ENCODE measurements at places on chromosomes 5 and 9.

GRCh38 chr5:1358726-1359025 lies 13.8 kb upstream of the CLPTM1L start:
- DNase-seq: no peak

DNA sequence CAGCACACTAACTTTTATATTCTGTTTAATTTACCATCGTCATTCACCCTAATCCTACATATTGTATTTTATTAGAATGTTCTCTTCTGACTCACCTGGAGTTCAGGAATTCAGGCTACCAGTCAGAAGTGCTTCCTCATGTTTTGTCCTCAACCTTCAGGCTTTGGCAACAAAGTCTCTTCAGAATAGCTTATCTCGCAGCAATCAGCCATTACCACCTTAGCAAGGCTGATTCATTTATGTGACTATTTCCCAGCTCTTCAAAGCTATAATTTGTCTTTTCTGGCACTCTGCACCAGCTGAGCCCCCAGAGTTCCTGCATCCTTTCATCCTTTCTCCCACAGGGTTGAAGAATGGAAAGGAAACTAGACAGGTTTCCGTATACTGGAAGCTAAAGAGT lies 365.5 kb upstream of the CDH18 start:
- DNase-seq: no peak

DNA sequence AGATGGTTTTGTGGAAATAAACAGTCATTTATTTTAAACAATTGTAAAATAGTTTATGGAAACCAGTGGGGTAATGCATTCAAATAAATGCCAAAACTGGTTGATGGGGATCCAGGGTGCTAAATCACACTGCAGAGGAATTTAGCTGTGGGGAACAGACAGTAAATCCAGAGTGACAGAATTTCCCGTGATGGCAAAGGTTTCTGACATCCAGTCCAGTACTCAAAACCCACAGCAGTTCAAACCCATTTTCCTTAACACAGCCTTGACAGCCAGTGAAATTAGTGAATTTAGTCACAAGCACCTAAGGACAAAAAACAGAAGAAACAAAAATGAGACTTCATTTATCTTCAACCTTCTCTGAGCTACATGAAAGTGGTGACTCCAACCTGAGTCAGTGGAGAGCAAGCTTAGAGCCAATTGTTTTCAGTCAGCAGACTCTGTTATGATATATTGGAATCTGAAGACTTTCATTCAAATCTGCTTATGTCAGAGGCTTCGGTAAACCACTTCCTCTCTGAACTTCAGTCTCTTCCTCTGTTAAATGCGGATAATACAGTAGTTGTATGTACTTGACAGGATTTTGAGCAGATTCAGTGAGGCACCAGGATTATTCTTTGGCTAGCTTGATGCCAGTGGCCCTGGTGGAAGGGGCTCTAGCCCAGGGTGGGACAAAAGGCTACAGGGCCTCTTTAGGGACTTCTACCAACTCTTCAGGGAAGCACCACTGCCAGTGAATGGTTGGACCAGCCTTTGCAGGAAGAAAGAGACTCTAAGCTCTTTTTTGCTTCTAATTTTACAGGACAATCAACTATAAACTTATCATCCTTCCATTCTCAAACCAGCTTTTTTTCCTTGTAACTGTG lies 185.3 kb downstream of the MAPKAP1 start:
- DNase-seq: peak; percentile 56

- DNase-seq: no peak
Observed at GRCh38 chr9:135300346-135301141, 179.0 kb upstream of the PPP1R26 start.

GRCh38 chr5:652023-652515 lies 39.9 kb downstream of the CEP72 start:
- DNase-seq: no peak

GRCh38 chr9:82105729-82106128 lies 117.2 kb downstream of the SPATA31D1 start:
- no peak for DNase-seq

DNA sequence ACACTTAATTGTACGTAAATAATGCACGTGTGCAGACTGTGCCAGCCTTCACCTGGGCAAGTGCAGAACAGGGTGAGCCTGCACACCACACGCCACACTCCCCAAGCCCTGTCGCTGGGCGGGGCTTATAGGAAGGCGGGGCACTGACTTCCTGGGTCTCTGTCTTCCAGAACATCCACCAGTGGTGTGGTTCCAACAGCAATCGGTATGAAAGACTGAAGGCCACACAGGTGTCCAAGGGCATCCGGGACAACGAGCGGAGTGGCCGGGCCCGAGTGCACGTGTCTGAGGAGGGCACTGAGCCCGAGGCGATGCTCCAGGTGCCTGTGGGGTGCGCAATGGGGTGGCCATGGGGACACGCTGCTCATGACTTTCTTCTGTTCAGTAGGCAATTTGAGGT lies 44.2 kb downstream of the GSN start:
- DNase-seq: no peak

- no peak for DNase-seq
Observed at GRCh38 chr5:11946317-11946716, 42.1 kb upstream of the CTNND2 start.

DNA sequence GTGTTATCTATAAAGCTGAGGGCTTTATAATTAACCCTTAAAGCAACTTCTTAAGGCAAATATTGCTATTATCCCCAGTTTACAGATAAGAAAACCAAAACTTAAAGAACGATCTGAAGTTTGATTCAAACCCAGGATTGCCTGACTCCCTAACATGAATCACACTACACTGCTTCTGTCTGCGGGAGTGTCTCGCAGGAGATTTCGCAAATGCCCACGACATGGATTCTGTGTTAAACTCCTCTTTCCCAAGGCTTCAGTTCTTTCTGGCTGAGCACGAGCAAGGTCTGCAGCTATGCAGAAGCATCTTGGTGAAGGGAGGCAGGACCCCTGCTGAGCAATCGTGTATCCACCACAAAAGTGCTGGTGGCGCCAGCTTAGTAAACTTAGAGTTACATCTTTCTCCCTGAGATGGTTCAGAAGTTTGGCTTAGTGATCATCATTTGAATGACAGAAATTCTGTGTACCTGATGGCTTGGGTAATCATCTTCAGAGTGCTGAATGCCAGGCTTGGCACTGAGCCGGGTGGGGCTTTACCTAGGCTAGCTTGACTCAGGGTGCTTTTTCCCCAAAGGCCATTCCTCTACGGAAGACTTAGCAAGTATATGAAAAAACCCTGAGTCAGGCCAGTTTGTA lies 81.4 kb upstream of the PIK3R1 start:
- DNase-seq: no peak

GRCh38 chr9:105037139-105037538 lies 109.2 kb upstream of the ABCA1 start:
- no peak for DNase-seq

GRCh38 chr5:128956164-128956563 lies 9.1 kb upstream of the SLC27A6 start:
- DNase-seq: no peak

DNA sequence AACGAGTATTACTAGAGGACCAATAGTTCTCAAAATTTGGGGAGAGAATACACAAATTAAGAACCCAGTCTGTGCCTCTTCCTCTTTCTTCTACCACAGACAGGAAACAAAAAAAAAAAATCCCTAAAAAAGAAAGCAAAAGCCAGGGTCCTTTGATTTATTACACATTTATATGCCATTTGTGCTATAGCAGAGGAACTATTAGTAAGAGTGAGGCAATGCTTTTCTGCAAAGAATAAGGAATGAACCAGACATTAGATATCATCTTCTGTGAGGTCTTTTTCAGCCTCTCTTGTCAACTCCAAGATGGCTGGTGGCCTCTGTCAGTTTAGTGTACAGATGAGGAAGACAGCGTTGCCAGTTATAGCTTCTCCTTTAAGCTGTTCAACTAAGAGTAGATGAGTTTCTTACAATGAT lies 127.6 kb downstream of the RFX3 start:
- DNase-seq: no peak

DNA sequence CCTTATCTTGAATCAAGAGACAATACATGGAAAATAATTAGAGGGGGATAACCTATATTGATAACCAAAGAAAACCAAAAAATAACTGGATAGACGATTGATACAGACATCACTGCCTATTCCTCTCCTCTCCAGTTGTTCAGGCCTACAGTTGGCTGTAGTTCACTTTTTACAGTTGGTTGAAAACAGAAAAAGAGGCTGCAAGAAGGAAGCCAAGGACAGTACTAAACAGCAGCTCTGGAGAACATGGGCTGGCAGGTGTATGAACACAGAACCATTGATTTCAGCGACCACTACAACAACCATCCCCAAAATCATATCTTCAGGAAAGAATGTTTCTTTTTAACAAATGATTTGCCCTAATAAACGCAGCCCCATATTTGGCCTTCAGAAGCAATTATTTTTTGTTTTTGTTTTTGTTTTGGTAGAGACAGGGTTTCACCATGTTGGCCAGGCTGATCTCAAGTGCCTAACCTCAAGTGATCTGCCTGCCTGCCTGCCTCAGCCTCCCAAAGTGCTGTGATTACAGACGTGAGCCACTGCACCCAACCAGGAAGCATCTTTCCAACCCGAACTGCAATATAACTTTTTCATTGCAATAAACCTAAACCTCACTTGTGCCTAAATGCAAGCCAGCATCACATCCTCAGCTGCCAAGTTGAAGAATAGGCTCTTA lies 64.3 kb downstream of the MLLT3 start:
- no peak for DNase-seq

- peak; percentile 25 for DNase-seq
Observed at GRCh38 chr5:123088031-123088805, 823 bp upstream of the PRDM6 start.

- DNase-seq: no peak
Observed at GRCh38 chr5:72166070-72166979, 59.0 kb downstream of the MAP1B start.

DNA sequence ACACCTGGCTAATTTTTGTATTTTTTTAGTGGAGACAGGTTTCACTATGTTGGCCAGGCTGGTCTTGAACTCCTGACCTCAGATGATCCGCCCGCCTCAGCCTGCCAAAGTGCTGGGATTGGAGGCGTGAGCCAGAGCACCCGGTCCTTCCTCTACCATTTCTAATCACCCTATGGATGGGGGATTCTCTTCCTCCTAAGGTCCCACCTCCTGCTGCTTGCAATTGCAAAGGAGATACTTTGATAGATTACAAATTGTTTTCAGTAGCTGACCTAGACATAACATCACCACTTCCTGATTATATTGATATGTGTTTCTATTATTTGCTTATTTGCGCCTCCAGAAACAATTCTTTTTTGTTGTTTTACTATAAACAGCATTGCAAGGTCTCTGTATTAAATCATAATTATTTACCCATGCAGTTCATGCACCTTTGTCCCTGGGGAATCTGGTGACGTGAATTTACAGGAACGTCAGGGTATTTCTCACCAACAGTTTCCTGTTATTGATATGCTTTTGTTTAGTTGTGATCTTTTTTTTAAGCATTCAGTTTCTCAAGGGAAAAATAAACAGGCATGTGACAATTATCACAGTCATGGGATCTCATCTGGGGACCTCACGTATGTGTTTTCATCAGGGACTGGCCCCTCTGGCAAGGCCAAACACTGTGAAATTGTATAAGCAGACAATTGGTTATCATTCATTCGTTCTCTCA lies 43.2 kb downstream of the ESM1 start:
- no peak for DNase-seq

- no peak for DNase-seq
Observed at GRCh38 chr9:79026316-79026715, 545.4 kb upstream of the TLE4 start.

DNA sequence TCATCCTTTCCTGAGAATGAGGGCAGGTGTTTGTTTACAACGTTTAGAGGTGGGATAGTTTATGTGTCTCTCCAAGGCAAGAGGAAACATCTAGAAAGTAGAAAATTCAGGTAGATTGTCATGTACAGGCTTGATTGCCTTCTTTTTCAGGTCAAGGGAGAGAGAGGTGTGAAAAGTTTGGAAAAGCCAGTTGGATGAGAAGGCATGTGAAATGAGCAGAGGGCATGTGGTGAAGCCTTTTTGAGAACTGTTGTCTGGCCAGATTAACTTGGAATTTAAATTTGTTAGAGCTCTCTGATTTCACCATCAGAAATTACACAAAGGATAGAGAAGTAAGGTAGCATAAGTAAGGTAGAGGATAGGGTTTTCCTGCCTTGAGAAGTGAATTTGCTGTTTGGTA lies 74.6 kb downstream of the SNX24 start:
- no peak for DNase-seq

DNA sequence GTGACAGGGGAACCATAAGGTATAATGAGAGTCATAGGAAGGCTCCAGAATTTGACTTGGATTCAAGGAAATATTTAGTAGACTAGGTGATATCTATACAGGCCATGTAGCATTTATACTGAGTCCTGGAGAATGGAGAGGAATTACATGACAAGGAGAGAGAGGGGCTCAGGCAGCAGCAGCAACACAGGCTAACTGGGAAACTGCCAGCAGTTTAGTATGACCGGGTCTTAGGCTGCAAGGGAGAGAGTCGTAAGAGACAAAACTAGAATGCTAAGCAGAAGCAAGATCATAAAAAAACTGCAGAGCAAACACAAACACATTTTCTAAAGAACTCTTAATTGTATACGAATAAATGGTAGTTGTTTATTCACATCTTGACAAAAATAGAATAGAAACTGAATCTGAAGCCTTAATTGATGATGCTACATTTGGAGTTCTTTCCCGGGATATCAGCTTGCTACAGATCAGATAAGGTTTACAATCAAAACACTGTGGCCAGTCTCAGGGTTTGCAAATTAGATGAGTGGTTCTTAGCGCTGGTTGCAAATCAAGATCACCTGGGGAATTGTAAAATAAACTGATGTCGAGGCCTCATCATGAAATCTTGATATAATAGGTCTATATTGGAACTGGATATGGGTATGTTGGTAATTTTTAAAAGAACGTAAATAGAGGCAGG lies 480.0 kb upstream of the C9orf72 start:
- no peak for DNase-seq

DNA sequence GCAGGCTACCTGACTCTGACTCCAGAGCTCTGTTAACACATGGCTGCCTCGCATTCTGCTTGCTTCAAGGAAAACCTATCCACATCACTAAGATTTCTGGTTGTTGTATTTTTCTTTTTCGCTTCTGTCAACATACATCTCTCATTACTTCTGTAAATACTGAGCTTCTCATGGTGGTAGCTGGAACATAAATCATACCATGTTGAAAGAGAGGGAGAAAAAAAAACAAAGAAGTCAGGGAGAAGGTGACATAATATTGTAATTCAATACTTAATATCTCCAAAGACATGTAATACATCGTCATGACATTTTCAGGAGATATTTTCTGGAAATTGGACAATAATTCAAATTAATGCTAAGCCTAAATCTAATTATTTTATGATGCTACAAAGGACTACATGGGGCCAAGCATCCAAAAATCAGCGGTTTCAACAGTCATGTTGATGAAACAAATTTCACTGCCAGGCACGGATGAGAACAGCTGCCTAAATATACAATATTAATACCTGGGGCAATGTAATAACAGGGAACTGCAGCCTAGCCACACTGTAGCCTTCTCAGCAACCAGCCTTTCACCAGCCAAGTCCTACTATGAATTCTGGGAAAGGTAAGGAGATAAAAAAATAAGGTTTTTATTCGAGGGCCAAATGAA lies 332.0 kb downstream of the TRIM32 start:
- no peak for DNase-seq

DNA sequence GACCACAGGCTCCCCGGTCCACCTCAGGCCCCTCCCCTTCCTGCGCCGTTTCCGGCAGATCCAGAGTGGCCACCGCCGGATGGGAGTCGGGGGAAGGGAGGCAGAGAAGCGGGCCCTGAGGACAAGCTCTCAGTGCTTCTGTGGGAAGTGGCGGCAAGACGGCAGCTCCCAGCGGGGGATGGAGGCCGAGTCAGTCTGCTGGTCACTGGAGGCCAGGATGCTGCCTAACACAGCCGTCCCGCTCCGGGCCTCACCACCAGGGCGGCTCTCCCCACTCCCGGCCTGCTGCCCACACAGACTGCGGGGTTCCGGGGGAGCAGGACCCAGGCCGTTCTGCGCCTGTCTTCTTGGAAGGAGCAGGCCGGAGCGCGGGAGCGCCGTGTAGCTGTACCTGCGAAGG lies 31.4 kb downstream of the FXN start:
- no peak for DNase-seq
